ENCODE measurements at places on chromosomes 4 and X. TPM values are rescaled to one million over a fixed set of nuclear protein-coding genes. Genes with fewer than 3 reads are reported as not detected.
A peak's percentile ranks its signal among the peaks of the same experiment; 100 is the strongest.

The CSAG3 gene
- not detected for total RNA-seq

The EPGN gene
- total RNA-seq = 0.19 TPM

The PCDH11X gene
- 0.05 TPM for total RNA-seq

The EDNRA gene
- total RNA-seq = 4.9 TPM

The PWWP3B gene
- total RNA-seq = 11.5 TPM

The PLXNB3 gene
- total RNA-seq = 2.3 TPM

The STAP1 gene
- total RNA-seq = not detected

DNA sequence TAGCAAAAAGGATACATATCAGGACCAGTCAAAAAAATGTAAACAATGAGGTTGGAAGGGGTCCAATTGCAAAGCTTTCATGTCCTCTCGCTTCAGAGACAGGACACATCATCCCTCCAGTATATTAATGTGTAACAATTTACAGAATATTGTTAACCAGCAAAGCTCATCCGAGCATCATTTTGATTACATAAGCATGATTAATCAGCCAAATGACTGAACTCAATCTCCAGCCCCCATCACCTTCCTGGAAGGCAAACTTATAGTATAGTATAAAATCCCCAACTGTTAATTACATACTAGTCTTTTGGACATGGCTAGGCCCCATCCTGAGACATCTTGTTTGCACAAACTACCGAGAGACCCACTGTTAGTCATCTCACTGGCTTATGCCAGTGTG is 77.6 kb upstream of the TRAM1L1 start:
- no peak for DNase-seq

DNA sequence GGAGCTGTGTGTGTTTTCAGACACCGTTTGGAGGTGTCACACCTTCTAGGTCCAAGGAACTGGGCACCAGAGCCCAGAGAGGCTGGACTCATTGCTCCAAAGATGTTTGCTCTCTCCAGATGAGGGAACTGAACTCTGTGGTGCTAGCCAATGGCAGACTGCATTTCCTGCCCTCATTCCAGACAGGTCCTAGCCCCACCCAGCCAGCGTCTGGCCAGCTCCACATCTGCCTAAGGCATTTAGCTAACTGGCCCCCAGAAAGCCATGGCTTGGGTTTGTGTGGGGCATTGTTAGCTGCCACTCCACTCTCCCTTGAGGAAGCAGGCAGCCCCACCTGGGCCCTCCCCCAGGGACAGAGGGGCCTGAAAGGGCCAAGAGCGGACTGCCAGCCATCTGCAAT is 11.4 kb downstream of the FGD1 start:
- DNase-seq = no peak

GRCh38 chr4:86256086-86256485 is 103.8 kb downstream of the MAPK10 start:
- DNase-seq = no peak

GRCh38 chrX:127908384-127908783 is 143.8 kb downstream of the ACTRT1 start:
- no peak for DNase-seq

- DNase-seq = peak; percentile 72
These were observed 395 bp downstream of the RAB28 start for GRCh38 chr4:13483768-13484121.

- no peak for DNase-seq
These were observed 64.6 kb downstream of the CNKSR2 start for GRCh38 chrX:21438792-21439191.

GRCh38 chr4:151624626-151625565 is 135.9 kb downstream of the GATB start:
- no peak for DNase-seq

DNA sequence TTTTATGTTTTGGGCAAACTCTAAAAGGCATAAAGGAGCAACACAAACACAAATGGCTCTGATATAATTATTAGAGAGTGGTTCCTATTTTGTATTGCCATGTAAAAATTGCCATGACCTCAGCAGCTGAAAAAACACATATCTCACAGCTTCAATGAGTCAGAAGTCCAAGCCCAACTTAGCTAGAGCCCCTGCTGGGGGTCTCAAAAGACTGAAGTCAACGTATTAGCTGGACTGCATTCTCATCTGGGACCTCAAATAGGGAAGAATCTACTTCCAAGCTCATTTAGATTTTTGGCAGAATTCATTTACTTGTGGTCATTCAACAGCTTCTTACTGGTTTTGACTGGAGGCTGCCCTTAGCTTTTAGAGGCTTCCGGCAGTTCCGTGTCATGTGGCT is 47.4 kb downstream of the FREM3 start:
- no peak for DNase-seq

- DNase-seq = peak; percentile 86
These were observed 1.1 kb downstream of the MAML3 start for GRCh38 chr4:140152751-140153418.

GRCh38 chr4:139208404-139208945 is 31.5 kb upstream of the ELF2 start:
- DNase-seq = no peak

DNA sequence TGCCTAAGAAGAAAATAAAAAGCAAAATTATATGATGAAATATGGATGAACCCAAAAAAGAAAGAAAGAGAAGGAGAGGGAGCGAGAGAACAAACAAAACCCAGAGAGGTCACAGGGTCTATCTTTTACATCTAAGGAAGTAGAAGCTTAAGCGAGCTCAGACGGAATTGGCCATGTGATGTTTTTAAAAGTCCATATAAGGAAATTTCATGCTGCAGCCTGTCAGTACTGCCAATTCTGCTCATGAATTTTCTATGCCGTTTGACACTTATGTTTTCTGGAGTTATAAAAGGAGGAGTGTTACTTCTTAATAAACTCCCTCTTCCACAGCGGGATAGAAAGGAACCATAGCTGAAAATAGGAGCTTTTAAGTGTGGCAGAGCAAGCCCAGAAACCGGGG is 32.9 kb upstream of the DCX start:
- DNase-seq = no peak

DNA sequence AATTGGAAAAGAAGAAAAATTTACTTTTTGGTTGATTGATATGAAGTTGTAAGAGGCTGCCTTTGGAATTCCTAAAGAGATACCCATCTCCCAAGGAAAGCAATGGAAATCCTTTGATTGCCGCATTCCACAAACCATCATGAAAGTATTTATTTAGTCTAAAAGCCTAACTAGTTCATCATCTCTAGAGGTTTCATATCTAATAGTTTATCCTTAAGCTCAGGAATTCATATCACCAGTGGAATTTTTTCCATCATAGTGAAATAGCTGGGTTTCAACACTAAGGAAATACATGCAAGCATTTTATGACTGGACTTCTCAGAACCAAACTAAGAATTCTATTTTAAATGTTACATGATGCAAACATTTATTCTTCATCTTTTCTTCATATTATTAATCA is 144.9 kb downstream of the FBXO8 start:
- DNase-seq = no peak

GRCh38 chr4:182400081-182400480 is 156.9 kb downstream of the TENM3 start:
- no peak for DNase-seq

DNA sequence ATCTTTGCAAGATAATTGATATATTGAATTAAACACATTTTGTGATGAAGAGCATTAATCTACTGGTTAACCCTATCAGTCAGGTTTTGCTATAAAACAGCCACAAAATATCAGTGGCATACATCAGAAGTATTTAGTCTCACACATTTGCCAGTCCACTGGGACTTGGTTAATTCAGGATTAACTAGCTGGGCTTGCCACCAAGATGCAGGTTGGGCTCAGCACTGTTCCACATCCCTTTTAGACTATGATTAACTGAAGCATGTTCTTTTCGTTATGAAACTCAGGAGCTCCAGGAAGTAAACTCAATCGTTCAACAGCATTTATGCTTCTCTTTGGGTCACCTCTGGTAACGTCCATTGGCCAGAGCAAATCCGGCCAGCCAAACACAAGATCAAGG is 538.1 kb upstream of the HS3ST1 start:
- no peak for DNase-seq

DNA sequence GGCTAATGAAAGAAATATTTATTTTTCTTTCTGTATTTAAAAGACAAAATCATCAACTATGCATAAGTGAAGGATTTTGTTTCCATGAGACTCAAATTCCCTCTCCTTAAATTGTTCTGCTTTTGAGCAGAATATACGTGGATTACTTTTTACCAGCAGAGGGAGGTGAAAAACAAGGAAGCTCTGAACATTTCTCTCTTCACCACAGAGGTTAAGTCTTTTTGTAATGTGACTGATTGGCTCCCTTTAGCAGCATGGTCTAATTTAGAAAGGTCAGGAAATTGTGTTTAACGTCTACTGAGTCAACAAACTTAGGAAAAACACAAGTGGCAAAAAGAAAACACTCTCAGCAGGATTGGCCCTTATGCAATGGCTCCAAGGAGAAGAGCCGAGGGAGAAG is 55.1 kb upstream of the F9 start:
- no peak for DNase-seq

DNA sequence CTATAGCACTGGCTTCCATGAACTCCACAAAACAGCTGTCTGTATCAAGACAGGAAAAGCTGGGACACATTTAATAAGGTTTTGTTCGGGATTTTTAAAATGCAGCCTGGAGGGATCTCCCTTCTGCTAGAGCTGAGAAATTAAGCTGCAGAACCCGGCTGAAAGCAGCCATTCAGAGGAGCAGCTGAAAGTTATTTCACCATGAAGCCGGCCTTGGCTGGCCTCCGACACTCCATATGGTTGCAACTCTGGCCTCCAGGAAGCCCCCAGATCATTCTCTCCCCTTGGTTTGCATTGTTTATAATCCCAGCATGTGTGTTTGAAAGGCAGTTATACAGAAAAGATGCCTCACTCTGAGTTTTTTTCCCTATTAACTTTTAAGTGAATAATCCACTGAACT is 239.4 kb downstream of the SPATA18 start:
- DNase-seq = peak; percentile 54

DNA sequence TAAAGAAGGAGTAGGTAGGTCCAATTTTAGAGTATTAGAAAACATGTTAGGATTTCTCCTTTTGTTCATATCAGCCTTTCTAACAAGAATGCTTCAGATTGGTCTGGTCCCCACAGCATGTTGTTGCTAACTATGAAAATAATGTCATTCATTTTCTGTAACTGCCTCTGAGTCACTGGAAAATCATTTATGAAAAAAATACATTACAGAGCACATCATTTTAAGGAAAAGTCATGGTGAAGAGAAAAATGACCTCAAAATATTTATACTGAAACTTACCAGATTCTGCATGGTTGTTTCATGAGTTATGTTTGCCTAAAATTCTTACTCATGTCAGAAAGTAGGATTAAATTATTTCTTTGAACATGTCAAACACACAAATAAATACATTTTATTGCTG is 35.2 kb downstream of the DTHD1 start:
- no peak for DNase-seq

DNA sequence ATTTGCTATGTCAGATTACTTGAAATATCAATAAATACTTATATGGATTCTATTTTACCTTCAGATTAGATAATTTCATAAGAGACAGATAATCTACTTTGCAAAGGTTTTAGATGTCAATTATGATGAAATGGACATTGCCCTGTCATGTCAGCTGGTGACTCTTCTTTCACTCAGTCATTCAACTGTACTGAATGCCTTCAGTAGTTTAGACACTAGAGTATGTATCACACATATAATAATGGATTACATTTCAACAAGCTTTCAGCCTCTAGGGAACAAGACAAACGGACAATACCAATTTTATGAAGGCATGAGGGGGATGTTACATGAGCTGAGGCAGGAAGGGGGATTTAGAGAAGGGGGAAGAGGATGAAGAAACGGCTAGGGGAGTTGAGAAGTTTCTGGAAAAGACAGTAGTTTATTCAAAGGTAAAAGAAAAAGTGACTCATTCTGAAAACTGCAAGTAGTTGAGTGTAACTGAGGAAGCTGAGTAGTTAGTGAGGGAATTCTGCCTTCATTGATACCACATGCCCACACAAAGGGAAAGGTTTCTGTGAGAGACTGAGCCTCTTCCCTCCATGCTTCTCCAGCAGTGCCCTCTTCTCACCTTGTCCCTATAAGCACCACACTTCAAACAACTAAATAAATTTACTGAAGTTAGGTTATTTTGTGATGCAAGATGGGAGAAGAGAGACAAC is 25.7 kb downstream of the SLC9B2 start:
- no peak for DNase-seq
